ENCODE measurements at places on chromosomes 12 and 14.

GRCh38 chr14:68466491-68466977, 326.3 kb downstream of the ZFP36L1 start:
- no peak for DNase-seq

DNA sequence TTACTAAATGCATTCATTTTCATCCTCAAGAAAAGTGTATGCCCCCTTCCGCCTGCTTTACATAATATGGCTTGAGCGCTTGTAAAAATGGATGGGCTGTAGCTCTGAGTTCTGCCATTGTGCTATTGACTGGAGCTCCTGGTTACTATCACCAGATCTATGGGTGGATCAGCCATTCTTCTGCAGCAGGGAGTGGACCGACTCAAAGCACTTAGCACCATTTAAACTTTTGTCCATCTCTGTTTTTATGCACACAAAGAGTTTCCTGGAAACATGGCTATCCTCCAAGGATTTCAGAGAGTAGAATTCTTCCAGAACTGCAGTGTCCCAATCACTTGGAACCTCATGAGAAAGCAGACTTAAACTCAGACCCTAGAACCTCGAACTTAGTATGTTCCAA, 4.5 kb upstream of the NUMB start:
- no peak for DNase-seq

DNA sequence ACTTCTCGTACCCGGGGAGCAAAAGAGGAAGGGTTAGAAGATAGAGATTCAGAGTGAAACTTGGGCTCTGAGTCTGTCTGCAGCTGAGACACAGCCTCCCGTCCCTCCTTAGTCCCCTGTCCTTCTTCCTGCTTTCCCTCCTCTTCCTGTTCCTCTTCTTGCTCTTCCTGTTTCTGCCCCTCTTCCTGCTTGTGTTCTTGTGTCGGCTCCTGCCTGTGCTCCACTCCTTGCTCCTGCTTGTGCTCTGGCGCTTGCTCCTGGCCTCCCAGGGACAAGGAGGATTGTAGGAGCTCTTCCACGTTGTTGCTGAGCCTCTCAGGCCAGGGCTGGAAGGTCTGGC, 3.0 kb downstream of the ACRBP start:
- no peak for DNase-seq

DNA sequence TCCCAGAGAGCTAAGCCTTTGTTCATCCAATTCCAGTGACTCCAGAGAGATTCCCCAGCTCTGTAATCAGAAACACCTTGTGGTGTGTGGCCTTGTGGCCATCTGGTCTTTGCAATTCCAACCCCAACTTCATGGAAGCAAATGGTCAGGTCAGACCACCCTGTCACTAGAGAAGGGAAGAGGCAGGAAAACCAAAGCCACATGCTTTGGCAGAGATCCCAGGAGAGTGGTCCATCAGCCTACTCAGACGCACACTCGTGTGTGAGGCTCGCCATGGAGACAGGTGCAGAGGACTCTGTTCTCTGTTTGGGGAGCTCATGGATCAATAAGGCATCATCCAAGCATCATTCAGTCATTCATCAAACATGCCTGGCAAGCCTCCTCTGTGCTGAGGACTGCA, 46.2 kb upstream of the TUNAR start:
- no peak for DNase-seq

DNA sequence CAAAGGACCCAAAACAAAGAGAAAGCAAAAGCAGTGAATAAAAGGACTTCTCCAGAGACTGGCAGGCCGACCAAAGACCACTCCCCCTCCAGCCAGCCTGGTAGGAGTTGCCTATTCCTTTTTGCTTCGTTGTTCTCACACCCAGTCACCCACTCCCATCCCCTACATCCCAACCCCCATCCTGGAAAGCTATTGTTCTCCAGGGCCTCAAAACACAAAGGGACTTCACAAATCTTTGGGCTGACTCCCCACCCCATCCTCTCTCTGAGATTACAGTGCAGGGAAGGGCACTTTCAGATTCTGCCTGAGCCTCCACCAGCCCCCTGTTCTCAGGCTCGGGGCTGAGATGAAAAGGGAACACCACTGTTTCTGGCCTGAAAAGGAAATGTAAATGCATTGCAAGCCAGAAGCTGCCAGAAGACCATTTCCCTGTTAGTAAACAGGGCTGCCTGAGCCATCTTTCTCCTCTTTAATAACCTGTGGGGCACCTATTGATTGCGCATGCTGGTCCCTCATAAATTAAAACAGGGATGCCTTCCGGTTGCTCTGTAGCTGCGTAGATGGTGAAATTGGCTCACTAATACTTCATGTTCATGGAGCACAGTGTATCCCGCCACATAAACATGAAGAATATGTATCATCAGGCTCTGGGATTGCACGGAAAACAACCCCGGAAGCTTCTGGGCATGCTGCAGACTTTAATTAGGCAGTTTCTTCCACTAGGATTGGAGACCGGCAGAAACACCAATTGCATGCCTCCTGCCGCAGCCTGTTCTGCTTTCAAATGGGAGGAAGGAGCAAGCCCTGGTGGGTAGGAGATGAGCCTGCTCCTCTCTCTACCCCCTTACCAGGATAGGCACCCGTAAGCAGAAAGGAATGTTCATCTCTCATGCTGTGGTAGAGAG, 130.3 kb upstream of the FUT8 start:
- DNase-seq, result no peak

- DNase-seq, result no peak
Measured at GRCh38 chr14:99235582-99236320, 36.2 kb downstream of the BCL11B start.

DNA sequence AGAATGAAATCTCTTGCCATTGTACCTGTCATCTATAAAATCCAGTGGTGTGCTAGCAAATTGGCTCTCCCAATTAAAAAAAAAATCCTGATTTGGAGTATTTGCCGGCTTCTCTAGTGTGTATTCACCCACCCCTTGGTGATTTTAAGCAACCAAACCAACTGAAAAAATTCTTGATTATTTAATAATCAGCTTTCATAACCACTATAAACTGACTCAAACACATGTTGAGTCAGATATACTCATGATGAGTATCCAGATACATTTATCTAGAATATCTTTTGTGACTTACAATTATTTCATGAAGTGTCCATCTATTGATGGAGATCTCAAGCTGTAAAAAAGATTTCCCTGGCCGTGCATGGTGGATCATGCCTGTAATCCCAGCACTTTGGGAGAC, 205.4 kb downstream of the RASSF9 start:
- DNase-seq, result no peak

GRCh38 chr12:50742776-50743175, 21.1 kb upstream of the ATF1 start:
- DNase-seq, result no peak

- DNase-seq, result no peak
Measured at GRCh38 chr14:30507209-30507608, 51.7 kb upstream of the G2E3 start.

GRCh38 chr14:101706509-101707067, 54.9 kb upstream of the PPP2R5C start:
- no peak for DNase-seq

GRCh38 chr14:50342221-50343078, 30.3 kb downstream of the DMAC2L start:
- peak; percentile 59 for DNase-seq

DNA sequence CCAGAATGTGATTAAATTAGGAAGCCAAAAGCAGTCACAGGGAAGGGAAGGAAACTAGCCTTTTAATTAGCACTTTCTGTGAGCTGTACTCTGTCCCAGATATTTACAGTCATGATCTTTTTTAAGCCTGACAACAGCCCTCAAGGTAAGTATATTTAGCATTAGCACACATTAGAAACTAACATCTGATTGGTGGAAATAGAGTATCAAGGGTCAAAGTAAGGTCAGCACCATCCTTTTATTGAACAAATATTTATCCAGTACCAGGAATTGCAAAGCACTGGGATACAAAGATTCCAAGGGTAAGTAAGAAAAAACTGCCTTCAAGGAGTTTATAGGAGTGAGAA, 28.2 kb downstream of the RPGRIP1 start:
- no peak for DNase-seq

- peak; percentile 37 for DNase-seq
Measured at GRCh38 chr12:122732170-122732569, 1.5 kb upstream of the HCAR1 start.

DNA sequence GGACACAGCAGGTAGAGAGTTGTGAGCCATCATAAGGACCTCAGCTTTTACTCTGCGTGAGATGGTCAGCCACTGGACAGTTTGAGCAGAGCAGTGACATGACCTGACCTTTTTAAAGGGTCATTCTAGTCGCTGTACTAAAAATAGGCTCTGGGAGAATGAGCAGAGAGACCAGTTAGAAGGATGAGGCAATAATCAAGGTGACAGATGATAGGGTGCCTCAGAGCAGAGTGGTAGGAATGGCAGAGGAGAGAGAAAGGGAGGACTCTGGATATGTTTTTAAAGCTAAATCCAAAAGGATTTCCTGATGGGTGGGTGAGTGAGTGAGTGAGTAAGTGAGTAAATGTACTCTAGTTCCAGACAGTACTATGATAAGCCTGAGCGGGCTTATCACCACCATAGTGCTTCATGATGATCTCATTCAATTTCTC, 83.6 kb upstream of the ARHGAP5 start:
- DNase-seq, result no peak

DNA sequence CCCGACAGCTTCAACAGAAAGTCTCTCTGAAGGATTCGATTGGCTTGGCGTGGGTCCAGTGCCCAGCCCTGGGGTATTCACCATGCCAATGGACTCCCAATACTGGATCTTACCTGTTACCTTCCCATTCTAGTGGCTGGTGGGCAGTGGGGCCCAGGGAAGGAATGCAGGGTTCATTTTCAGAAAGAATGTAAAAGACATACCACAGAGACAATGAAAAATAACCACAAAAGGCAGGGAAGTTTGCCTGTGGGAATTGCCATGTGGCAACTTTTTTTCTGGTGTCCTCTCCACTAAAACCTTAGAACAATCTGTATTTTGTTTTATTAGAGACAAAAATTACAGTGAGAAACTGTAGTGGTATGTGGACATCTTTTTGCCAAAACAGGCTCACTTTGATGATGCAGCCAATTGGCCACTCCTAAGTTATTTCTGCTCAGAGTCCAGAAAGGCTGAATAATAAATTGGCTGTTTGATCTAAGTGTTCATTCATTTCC, 55.2 kb downstream of the PTGER2 start:
- DNase-seq, result no peak

- DNase-seq, result no peak
Measured at GRCh38 chr12:3604748-3605586, 114.0 kb downstream of the PRMT8 start.

- DNase-seq, result no peak
Measured at GRCh38 chr12:98211909-98212695, 303.3 kb upstream of the TMPO start.

DNA sequence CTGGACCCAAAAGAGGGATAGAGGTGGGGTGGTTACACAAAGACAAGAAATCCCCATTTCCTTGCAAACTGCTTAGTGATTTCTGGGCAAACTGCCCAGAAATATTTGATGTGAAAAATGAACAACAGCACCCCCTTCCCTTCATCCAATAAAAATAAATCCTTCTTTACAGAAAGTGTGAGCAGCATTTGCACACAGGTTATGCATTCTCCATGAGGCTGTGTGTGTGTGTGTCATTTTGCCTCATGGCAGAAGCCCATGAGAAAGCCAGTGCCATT, 17.2 kb upstream of the NRXN3 start:
- no peak for DNase-seq

- no peak for DNase-seq
Measured at GRCh38 chr12:19630536-19630935, 191.2 kb downstream of the AEBP2 start.

DNA sequence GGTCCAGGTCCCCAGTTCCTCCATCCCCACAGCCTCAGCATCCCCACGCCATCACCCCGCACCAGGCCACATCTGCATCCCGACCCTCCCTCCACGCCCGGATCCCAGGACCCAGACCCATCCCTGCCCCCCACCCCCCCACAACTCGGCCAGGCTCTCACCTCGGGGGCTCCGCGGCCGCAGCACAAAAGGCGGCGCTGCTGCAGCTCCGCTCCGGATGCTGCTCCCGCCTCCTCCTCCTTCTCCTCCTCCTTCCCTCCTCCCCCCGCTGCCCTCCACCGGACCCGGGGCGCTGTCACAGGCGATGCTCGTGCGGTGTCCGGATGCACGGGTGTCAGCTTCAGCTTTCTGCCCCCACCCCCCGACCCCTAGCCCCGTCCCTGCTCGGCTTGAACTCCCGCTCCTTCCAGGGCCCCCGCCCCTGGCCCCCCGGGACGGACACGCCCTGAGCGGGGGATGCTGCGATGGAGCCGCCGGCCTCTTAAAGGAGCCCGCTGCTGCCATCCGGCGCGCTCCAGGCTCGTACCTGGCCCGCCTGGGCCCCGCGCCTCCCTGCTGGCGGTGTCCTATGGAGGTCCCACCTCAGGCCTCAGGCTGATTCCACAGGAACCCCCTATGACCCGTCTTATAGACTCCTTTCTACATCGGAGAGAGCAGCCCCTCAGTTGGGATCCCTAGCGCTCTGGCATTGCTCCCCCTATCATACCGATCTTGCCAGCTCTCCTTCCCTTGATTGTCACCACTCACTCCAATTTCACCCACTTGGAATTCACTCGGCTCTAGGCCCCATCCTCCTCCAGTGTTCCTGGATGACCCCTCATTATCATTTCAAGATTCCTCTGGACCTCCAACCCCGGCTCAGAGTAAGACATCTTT, at the start of gene MAP3K12:
Gene MAP3K12, minus strand, starts transcription at position 193 of the 876 bp plus-strand sequence. CDS start 12,067 bp downstream, outside the sequence.
- peak; percentile 71 for DNase-seq

DNA sequence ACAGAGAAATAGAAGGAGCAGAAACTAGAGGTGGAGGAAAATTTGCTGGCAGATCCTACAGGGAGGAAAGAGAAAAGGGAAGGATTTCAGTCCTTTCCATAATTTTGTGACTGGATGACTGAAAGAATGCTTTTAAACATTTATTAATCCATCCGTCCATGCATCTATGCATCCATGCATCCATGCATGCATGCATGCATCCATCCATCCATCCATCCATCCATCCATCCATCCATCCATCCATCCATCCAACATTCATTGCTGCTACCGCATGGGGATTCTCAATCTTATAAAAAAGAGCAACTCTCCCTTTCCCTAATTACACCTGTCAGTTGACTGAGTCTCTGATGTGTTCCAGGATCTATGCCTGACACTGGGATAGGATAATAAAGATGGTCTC, 55.7 kb upstream of the NR2C1 start:
- no peak for DNase-seq

DNA sequence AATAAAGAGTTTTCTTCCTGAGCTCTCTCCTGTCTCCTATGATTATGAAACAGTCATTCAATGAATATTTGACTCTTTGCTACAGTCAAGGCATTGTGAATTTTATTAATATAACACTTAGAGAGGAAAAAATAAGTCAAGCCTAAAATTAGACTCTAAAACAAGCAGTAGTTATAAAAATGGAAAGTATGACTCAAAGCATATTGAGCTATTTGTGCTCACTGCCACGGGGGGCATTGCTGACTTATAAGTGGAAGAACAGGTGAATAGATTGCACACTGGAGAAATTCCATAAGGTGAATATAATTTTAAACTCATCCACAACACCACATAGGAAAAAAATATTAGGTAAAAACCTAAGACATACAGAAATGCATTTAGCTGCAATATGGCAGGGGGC, 87.7 kb upstream of the CCDC196 start:
- no peak for DNase-seq

DNA sequence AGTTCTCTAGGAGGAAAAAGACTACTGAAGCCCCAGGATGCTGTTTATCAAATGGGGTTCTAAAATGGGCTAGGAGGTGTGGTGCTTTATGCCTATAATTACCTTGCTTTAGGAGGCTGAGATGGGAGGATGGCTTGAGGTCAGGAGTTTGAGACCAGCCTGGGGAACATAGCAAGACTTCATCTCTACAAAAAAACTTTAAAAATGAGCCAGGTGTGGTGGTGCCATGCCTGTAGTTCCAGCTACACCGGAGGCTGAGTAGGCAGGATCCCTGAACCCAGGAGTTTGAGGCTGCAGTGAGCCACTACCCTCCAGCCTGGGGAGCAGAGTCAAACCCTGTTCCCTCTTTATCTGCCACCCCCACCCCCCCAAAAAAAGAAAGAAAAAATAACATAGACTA, 23.3 kb upstream of the SLC2A3 start:
- peak; percentile 27 for DNase-seq
